Left ventricle myocardium superior (tissue), 1 donor: ENCODE measurements at places on chromosomes 7 and 10.

DNA sequence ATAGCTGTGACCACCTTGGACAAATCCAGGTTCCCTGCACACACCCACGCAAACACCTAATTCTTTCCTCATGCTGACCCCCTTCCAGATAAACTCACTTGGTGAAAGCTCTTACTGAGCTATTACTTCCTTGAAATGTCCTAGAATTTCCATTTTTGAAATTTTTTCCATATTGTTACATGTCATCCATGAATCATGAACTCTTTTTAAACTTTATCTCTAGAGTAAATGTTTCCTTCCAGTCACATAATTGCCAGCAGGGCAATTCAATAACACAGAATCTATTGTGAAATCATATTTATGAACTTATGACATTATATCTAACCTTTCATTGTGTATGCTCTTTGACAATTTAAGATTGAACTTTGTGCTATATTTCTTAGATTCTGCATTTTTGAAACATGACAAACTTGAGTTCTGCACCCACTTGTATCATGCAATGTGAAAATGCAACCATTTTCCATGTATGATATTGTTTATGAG is 26.8 kb upstream of the FGL2 start:
- DNase-seq: no peak

- DNase-seq: no peak
Measured at GRCh38 chr10:89262086-89263051, 10.8 kb upstream of the LIPA start.

GRCh38 chr7:47301105-47301477 is 280.8 kb downstream of the TNS3 start:
- DNase-seq: no peak

DNA sequence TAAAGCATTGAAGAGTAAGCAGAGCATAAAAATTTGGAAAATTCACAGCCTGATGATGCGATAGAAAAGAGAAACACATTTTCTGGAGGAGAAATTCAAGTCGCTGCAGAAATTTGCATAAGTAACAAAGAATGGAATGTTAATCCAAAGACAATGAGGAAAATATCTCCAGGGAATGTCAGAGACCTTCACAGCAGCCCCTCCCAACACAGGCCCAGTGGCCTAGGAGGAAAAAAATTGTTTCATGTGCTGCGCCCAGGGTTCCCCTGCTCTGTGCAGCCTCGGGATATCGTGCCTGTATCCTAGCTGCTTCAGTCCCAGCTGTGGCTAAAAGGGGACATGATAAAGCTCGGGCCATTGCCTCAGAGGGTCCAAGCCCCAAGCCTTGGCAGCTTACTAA is 206.8 kb downstream of the TPK1 start:
- no peak for DNase-seq

- no peak for DNase-seq
Measured at GRCh38 chr7:131067220-131067619, 260.5 kb upstream of the MKLN1 start.

GRCh38 chr10:49629431-49629881 is 15.6 kb downstream of the CHAT start:
- DNase-seq: no peak

DNA sequence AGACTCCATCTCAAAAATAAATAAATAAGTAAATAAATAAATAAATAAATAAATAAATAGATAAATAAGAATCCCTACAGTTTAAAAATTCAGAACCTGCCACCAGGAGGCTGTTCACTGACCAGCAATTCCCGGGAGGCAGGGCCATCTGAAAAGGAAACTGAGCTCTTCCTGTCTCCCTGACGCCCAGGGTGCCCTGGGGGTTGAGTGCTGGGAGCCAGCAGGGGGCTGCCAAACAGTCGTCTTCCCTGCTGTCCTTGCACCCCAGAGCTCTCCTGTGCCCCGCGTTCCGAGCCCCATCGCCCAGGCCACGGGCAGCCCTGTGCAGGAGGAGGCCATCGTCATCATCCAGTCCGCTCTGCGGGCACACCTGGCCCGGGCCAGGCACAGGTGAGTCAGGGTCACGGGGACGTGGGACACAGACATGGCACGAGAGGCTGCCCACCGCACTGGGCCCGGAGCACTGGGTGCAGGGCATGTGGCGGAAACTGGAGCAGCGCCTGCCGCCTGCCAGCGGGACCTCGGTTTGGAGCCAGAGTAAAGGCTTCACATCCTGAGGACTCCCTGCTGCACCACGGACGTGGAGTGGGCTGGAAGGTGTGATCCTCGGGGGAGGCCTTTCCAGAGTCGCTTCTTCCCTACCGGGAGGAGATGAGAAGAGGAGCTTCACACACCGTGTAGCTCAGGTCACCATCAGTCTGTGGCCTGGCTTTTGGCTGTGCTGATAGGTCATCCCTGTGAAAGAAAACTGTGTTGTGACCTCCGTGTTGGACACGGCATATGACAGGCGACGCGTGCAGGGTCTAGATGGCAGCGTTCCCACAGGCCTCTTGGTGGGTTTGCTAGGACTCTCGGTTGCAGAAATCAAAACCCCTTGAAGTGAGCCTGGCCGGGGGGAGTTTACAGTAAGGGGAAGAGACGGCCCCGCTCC is 25.9 kb upstream of the TTYH3 start:
- no peak for DNase-seq

- DNase-seq: peak; percentile 54
Measured at GRCh38 chr7:129958643-129959470, 6.1 kb upstream of the UBE2H start.

DNA sequence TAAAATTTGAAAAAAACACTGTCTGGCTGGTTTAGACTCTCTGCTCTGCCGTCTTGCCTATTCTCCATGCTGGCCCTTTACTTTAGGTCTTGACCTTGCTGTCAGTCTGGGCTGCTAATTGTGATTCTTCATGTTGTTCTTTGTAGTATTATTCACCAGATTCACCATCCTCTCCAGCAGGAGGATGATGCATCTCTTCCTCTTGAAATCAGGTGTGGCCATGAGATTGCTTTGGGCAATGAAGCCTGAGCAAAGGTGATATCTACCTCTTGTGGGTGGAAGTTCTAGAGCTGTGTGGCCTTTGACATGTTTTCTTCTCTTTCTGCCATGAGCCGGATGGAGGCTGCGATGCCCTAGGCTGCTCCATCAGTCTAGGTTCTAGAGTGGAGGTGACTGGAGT is 51.3 kb upstream of the ITPRID1 start:
- no peak for DNase-seq

DNA sequence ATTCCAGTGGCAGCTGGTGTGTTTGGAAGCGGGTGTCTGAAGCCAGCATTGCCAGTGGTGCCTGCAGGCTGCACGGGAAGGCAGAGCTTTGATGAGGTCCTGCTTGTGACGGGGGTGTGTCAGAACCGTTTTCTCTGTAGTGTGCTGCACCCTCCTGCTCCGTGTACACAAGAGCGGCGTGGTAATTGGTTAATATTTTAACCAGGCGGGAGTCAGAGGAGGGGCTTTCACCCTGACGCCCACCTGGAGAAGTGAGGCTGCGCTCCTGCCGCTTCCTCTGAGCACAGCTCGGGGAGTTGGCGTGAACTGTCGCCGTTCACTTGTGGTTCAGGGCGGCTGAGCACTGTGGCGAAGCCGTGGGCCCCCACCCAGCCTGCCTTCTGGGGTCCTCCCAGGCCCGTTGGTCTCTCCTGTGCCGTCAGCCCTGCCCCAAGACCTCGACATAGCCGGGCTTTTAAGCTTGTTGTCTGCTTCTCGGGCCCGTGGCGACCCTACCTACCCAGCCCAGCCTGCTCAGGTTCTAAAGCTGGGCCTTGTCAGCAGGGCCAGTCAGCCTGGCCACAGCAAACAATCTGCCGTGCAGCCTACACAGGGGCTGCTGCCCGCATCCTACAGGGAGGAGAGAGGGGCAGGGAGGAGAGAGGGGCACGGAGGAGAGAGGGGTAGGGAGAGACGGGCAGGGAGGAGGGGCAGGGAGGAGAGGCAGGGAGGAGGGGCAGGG is 11.6 kb downstream of the NKX6-2 start:
- DNase-seq: no peak

DNA sequence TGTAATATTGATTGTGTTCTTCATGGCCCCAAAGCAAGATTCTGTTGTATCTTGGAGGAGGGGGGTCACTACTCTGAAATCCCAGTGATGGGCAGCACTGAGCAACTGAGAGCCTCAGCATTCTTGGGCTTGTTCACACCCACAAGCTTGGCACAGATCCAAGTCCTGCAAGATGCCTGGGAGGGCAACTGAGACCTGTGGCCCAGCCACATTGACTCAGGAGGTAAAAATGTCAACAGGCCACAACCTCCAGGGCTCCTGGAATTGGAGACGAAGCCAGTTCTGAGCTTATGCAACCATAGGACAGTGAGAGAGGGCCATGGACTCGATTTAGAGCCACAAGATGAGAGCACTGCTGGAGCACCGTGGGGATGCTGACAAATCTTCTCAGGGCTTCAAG is 3.1 kb upstream of the DOCK1 start:
- DNase-seq: no peak

GRCh38 chr10:29617880-29618340 is 16.9 kb downstream of the SVIL start:
- DNase-seq: no peak

DNA sequence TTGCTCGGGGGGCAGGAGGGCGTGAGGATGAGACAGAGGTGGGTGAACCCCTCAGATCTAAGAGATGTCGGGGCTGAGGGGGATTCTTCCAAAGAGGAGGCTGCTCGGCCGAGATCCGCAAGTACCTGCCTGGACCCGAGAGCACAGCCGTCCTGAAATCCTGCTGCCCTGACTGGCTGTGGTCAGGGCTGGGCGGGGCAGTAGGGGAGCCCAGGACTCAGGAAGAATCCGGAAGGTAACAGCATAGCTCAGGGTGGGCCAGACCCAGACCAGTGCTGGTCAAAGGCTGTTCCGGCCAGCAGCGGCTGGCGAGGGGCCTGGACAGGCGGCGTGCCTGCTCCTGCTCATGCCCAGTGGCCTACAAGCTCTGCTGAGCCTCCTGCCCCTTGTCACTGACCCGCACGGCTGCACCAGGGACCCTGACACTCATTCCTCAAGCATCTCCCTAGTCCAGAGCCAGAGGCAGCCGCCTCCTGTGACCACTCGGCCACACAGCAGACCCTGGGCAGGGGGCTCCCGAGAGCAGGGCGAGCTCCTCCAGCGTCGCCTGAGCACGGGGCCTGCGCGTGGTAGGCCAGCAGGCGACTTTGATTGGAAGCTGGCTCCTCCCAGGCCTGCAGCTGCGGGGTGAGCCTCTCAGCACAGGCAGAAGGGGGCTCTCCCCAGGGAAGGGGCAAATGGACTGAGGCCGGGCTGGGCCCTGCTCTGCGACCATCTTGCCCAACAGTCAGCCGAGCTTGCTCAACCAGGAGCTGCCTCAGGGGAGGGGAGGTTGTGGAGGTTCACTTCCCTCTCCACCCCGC is 3.1 kb upstream of the ADAP1 start:
- DNase-seq: peak; percentile 64

- DNase-seq: peak; percentile 4
Measured at GRCh38 chr10:69899727-69900595, 98.3 kb downstream of the COL13A1 start.

GRCh38 chr7:51635775-51636174 is 319.2 kb upstream of the COBL start:
- no peak for DNase-seq

GRCh38 chr7:831596-832166 is 595 bp upstream of the SUN1 start:
- DNase-seq: no peak

- no peak for DNase-seq
Measured at GRCh38 chr10:103598654-103599115, 105.2 kb downstream of the NEURL1 start.

- DNase-seq: no peak
Measured at GRCh38 chr7:143248761-143249354, 14.4 kb upstream of the GSTK1 start.

GRCh38 chr10:47371629-47372485 is 12.2 kb downstream of the ZNF488 start:
- no peak for DNase-seq
